ENCODE measurements at places on chromosomes 6 and 20.

GRCh38 chr20:19668418-19668817 is 89.6 kb upstream of the RIN2 start:
- no peak for DNase-seq

- peak; percentile 53 for DNase-seq
Observed at GRCh38 chr6:135883045-135883444, 31.5 kb downstream of the PDE7B start.

DNA sequence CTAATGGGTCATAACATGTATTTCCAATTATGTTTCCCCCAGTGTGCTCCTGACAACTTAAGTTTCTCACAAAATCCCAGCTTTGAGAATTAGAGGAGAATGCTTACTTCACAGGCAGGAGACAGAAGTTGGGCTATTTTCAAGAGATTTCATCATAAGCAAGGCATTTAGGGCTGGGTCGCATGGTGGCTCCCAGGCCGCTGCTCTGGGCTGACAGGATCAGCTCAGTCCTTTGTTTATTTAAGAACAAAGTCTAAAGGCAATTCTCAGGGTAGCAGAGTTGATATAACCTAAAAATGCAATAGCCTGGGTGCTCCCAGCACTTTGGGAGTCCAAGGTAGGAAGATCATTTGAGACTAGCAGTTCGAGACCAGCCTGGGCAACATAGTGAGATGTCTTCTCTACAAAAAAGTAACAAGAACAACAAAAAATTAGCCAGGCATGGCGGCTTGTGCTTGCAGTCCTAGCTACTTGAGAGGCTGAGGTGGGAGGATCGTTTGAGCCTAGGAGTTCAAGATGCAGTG is 10.9 kb downstream of the FOXQ1 start:
- DNase-seq = peak; percentile 72

DNA sequence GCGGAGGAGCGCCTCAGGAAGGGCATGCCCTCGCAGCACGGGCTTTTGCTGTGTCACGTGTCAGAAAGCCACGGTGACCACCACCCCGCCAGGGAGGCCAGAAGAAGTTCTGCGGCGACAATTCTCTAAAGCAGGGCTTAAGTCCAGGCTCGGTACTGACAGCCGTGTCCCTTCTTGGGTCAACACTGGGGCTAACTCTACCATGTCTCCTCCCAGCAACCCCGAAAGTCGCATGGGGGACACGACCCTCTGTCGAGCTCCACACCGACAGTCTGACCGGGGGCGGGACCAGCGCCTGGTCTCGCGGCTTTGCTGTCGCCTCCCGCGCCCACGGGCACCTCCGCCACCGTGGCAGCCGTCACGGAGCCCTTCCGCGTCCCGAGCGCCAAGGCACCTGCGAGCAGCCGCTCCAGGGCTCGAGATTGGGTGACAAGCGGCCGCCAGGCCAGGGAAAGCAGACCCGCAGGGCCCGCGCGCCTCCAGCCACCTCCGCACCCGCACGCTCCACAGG is 534 bp downstream of the NANP start:
- DNase-seq = peak; percentile 52

- peak; percentile 91 for DNase-seq
Observed at GRCh38 chr6:36577301-36577700, 16.9 kb upstream of the SRSF3 start.

GRCh38 chr6:40542175-40542764 is 44.9 kb downstream of the LRFN2 start:
- no peak for DNase-seq

GRCh38 chr6:158536891-158537798 is 22.7 kb upstream of the TMEM181 start:
- DNase-seq = no peak

DNA sequence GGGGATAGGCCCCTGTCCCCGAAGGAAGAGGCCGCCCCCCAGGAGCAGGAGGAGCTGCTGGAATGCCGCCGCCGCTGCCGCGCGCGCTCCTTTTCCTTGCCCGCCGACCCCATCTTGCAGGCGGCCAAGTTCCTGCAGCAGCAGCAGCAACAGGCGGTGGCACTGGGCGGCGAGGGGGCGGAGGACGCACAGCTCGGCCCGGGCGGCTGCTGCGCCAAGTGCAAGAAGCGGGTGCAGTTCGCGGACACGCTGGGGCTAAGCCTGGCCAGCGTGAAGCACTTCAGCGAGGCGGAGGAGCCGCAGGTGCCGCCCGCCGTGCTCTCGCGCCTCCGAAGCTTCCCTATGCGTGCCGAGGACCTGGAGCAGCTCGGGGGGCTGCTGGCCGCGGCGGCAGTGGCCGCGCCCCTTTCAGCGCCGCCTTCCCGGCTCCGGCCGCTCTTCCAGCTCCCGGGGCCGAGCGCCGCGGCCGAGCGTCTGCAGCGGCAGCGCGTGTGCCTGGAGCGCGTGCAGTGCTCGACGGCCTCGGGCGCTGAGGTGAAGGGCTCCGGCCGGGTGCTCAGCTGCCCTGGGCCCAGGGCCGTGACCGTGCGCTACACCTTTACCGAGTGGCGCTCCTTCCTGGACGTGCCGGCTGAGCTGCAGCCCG is 630 bp downstream of the PPP1R3G start:
- peak; percentile 44 for DNase-seq

GRCh38 chr6:149170564-149171452 is 146.7 kb upstream of the TAB2 start:
- peak; percentile 39 for DNase-seq

- DNase-seq = no peak
Observed at GRCh38 chr20:46661659-46662058, 10.4 kb upstream of the SLC13A3 start.

DNA sequence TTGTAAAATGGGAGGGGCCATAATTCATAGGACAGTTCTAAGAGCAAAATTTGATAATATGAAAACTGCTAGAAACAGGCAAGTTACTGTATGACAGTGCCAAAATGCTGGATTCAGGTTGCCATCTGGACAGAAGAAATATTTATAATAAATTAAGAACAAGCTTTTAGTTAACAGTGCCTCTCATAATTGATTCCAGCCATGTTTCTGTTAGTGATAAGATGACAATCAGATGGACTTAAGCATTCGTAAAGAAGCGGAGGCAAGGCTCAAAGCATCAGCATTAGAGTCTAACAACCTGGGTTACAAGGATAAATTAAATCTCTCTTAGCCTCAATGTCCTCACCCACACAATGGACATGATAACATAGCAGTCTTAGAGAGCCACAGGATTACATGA is 61.0 kb downstream of the SESN1 start:
- DNase-seq = no peak

- no peak for DNase-seq
Observed at GRCh38 chr6:34810017-34810882, 18.4 kb downstream of the BLTP3A start.

DNA sequence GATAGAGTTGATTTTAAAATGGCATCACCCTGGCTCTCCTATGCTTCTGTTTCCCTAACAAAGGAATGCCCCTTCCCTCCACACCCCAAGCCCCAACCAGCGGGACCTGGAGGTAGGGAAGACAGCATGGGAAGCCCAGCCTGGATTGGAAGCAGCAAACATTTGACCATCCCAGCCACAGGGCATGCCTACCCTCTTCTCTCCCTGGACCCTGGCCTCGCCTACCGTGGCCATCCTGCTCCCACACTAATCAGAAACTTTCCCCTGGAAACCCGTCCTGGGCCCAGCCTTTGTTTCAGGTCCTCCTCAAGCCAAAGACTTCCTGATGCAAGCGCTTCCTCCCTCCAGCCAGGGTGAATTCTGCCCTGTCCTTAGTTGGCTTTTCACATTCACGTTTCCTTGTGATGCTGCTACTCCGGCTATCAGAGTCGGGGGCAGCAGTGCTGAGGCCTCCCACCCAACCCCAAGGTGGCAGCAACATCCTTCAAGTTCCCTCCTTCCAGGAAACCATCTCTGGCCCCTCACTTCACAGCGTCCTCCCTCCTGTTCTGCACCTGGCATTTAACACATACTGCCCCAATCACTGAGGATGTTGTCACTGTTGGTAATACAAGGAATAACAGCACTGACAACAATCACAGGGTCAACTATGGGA is 18.2 kb upstream of the ANGPT4 start:
- no peak for DNase-seq

DNA sequence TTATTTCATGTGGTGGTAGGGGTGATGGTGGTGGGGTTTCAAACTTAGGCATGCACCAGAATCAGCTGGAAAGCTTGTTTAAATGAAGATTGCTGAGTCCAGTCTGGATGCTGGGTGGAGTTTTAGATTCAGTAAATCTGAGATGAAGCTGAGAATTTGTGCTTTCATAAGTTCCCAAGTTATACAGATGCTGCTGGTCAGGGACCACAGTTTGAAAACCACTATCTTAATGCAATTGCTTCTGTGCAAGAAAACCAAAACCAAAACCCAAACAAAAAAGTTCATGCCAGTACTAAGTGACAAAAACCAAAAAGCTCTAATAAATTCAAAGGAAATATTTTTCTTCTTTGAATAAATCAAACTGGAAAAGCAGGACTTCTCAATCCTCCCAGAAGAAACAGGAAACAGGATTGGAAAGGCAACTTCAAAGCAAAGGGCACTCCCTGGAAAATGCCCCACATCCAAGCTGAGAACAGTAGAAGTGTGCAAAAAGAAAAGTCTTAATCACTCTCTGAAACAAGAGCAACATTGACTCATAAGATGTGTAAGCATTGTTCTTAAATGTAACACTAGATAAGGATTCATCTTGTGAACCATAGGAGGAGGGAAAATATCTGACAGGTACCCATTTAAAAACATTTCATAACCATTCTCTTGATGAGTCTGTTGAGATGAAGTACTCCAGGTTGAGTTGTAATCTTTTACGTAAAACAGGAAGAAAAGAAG is 481.5 kb upstream of the HSF2 start:
- no peak for DNase-seq

- DNase-seq = no peak
Observed at GRCh38 chr6:45175272-45175671, 152.9 kb upstream of the RUNX2 start.

DNA sequence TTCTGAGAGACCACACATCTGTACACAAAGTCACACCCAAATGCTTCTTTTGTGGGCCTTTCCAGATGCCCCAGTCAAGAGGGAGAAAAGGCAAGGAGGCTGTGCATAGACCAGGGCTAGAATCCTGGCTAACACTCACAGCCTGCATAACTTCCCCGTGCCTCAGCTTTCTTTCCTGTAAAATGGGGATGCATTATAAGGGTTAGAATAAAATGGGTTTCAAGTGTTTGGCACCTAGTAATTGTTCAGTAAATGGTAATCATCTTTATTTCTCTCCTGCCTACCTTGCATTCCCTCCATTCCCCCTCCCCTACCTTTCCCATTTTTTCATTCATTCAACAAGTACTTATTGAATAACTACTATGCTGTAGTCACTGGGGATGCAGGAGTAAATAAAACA is 29.4 kb downstream of the UNC5CL start:
- DNase-seq = no peak

- DNase-seq = no peak
Observed at GRCh38 chr20:17637413-17637780, 44.6 kb downstream of the RRBP1 start.

- DNase-seq = peak; percentile 49
Observed at GRCh38 chr6:131029626-131030297, 33.3 kb downstream of the EPB41L2 start.

- DNase-seq = no peak
Observed at GRCh38 chr20:32184961-32185603, 22.5 kb downstream of the PLAGL2 start.

- DNase-seq = no peak
Observed at GRCh38 chr20:17525650-17526049, 5.5 kb downstream of the BFSP1 start.

DNA sequence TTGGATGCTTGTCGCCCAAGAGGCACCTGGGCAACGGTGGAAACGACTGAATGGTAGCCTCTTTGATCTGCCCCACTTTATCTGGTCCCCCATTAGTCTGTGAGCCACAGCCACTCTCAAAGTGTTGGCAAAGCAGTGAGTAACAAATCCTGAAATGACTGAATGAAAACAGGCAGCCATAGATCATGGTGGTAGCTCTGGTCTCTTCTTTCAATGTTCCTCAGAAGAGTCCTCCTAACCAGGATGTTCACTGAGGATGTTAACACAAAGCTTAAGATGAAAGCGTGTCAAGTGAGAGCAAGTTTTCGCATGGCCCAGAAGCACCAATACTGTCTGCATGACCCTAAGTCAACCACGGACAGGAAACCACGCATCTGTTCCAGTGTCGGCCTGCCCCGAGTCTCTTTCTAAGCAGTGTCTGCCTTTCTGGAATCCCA is 107.3 kb downstream of the IRF4 start:
- DNase-seq = peak; percentile 75

DNA sequence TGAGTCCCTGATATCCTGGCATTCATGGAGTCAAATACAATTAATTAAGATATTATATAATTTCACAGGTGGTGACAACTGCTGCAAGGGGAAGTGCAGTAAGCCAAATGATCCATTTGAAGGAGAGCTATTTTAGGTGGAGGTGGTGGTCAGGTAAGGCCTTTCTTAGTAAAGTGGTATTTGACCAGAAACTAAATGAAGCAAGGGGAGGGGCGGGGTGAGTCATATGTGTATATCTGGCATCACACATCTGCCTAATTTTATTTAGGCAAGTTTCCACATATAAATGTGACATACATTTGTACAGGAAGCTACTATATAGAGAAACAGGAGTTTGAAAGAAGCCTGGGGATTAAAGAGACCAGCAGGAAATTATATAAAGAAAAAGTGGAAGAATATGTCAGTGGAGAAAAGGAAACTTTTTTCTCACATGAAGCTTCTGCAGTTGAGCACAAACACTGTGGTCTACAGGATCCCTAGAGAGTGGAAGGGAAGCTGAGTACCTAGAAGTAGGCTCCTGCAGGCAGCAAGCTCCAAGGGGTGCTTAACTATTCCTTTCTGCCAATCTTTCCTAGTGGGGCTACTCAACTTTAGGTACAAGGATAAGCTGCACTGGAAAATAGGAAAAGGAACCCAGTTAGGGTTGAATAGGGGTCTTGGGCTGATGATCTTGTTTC is 99.6 kb downstream of the OGFRL1 start:
- DNase-seq = peak; percentile 65

DNA sequence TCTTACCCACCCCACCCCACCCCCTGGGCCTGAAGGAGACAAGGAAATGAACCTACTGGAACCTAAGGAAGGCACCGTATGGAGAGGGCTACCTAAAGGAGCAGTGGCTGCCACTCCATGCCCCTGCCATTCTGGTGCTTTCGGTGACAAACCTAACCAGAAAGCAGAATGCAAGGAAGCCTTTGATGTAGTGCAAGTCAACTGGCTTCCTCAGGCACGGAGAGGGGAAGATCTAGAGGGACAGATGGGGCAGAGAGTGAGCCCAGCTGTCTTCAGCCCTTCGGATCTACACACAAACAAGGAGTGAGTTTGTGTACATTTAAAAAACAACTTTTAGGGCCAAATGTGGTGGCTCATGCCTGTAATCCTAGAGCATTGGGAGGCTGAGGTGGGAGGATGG is 39.5 kb downstream of the PPP1R16B start:
- no peak for DNase-seq

All from fibroblast of villous mesenchyme (primary cell).